ENCODE measurements at places on chromosomes 7 and 10. TPM values are rescaled to one million over a fixed set of nuclear protein-coding genes. Genes with fewer than 3 reads are reported as not detected.
A peak's percentile ranks its signal among the peaks of the same experiment; 100 is the strongest.

The SPDYE11 gene
- polyA plus RNA-seq = not detected

The PNLIPRP3 gene
- polyA plus RNA-seq = not detected

The VGF gene
- polyA plus RNA-seq = not detected

The GPR85 gene
- polyA plus RNA-seq = 0.15 TPM

The SMO gene
- 1.7 TPM for polyA plus RNA-seq

The HOXA13 gene
- not detected for polyA plus RNA-seq

The NUTM2A gene
- polyA plus RNA-seq = 6.8 TPM

GRCh38 chr10:122232769-122233168 lies 38.3 kb upstream of the BTBD16 start:
- no peak for DNase-seq

DNA sequence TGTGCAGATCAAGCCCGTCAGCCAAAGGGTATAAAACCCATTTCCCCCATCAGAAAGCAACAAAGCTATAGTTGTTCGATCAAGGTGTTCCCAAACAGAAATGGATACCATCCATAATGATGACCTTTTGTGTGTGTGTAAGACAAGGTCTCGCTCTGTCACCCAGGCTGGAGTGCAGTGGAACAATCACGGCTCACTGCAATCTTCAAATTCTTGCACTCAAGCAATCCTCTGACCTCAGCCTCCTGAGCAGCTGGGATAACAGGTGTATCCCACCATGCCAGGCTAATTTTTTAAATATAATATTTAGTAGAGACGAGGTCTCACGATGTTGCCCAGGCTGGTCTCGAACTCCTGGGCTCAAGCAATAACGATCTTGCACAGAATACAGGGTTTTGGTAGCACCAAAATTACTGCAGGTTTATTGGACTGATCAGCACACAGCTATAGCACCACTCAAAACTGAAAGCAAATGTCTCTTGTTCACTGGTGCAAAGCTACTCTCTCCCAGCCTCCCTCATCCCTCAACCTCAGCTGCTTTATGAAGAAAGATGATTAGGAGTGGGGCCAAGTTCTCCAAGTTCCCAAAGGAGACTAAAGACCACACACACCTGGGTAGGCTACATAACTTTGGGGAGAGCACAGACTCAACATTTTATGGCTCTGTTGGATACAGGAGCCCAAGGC lies 80.5 kb downstream of the ABI1 start:
- no peak for DNase-seq

DNA sequence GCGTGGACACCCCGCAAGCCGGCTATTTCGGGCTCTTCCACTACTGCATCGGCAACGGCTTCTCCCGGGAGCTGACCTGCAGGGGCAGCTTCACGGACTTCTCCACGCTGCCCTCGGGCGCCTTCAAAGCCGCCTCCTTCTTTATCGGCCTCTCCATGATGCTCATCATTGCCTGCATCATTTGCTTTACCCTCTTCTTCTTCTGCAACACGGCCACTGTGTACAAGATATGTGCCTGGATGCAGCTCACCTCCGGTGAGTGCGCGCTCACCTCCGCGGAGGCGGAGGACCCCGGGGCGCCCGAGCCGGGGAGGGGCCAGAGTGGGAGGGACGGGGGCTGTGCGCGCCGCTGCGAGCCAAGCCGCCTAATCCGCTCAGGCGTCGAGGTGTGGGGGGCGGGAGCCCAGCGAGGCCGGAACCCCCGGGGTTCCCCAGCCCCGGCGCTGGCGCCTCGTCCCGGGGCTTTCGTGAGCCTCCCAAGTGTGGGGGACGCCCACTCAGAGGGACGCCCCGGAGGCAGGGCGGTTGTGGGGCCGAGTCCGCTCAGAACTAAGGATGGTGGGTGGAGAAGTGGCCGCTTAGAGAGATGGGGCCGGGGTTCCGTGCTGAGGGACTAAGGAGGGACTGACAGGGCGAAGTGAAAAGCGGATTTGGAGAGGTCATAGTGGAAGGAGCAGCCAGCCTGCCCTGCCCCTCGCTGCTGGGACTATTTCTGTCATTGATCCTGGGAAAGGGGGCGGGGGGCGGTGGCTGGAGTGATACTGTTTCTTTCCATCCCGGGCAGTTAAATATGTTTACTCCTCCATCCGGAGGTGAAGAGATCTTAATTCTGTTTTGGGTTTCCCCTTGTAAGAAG lies 795 bp downstream of the LHFPL3 start:
- DNase-seq = no peak

DNA sequence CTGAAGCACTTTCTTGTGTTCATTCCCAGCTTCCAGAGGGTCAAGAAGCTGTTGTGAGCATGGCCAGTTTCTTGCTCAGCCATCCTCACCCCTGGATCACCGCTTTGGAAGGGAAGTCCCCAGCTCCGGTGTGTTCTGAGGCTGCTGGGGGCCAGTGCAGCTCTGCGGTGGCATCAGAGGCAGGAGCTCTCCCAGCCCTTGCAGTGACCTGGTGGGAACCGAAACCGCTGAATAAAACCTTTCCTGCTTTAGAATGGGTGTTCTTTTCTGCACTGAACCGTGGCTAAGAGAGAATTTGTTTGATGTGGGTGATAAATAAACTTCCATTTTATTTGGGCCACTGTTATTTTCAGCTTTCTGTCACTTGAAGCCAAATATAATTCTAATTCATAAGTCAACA lies 450.9 kb upstream of the VSTM2A start:
- DNase-seq = no peak

DNA sequence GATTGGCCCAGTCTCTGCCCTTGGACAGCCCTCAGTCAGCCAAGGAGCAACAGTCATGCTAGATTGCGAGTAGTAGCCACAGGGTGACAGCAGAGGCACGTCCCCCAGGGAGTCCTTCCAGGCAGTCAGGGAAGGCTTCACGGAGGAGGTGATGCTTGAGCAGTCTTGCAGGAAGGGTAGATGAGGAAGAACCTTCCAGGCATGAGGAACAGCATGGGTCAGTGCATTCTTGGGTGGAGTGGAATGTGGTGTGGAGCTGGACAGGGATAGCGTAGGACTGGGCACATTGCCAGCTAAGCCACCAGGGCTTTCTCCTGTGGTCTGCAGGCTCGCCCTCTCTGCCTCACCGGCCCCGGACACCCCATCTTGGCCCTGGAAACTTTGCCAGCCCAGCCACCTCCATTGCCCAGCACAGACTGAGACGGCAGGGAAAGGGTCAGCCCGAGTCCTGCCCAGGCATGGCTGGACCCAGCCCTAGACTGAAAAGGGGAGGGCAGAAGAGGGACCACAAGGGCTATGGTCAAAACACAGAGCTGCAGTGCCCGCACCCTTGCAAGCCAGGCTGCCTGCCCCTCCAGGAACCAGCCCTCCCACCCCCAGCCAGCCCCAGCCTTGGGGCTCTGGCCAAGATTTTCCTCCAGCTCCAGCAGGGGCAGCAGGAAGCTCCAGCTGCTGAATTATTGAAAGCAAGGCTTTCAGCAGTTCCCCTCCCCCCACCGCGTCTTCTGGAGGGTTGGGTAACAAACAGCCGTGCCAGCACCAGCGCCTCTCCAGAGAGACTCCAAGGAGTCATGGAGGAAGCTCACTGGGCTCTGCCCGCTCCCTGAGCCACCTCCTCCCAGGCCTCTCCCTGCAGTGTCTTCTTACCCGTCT lies 18.7 kb downstream of the SRRM3 start:
- no peak for DNase-seq

DNA sequence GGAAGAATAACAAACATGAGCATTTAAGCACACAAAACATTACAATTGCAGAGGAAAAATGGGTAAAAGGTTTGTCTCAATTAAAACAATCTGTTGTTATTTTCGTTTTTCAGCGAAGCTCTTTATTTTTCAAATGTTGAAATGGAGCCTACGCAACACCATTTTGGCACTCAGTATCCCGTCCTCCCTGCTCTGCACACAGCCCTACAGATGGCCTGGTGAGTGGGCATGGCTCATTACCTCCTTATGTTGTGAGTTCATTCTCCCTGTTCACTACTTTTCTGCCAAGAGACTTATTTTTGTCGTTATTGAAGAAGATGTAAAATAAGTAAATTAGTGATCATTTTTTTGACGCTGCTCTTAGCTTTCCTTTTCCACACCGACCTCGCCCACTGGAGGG lies 167.8 kb upstream of the CXCL12 start:
- DNase-seq = no peak

GRCh38 chr7:76201732-76202665 lies at the start of gene SRRM3:
SRRM3 (plus strand) TSS chr7:76201896; CDS start chr7:76235067, 33,171 bp downstream.
- peak; percentile 63 for DNase-seq

DNA sequence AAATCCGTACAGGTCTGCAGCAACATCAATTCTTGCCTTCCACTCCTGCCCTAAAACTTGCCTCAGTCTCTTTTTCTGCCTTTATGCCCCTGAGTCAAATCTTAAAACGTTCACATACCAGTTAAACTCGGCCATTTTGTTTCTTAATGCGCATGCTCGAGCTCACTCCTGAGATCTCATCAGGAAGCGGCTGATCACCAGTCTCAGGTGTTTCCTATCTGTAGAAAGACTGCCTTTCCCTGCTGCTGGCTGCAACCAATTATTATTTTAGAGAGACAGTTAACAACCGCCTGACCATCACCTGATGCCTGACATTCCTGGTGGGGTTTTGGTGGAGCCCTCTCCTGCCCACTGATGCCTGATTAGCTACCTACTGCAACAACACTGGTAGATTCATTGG lies 70.2 kb upstream of the TMEM140 start:
- DNase-seq = no peak

- DNase-seq = no peak
Measured at GRCh38 chr7:5682551-5683279, 98.7 kb downstream of the RNF216 start.

DNA sequence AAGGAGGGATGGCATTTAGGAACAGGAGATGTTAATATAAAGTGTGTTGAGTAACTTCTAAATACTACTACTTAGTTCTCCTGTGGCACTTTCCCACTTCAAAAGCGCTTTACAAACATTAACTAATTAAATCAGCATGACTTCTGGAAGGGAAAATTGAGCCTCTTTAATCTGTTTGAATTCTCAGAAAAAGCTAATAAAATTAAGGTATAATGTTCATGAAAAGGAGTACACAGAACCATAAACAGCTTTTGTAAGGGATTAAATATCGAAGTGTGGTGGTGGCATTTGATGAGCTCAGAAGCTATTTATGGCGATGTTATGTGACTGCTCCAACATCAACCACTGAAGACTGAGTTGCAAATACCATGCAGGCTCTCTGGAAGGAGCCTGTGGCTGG lies 10.2 kb upstream of the VAX1 start:
- DNase-seq = no peak
